Activated naive CD8-positive, alpha-beta T cell treated with anti-CD3 and anti-CD28 coated beads for 36 hours (primary cell): ENCODE measurements at places on chromosomes 6 and 20. TPM values are rescaled to one million over a fixed set of nuclear protein-coding genes. Genes with fewer than 3 reads are reported as not detected.

The DSP gene
- 0.16 TPM for total RNA-seq

The MAP7 gene
- 0.78 TPM for total RNA-seq

DNA sequence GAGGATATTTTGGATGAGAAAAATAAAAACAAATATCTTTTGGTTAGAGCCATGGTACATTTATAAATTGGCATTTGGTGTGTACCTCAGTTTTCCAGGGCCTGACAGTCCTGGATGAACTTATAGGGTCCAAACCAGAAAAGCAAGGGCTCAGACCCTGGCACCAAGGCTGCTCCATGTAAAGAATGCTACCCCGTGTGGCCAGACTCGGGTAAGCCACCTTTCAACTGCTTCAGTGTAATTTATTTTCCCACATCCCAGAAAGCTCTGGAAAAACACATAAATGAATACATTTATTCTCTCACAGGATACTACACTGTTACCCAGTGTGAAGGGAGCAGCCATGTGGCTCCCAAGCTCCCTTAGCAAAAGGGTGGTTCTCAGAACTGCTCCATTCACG lies 13.8 kb downstream of the MRPL14 start:
- no peak for DNase-seq

DNA sequence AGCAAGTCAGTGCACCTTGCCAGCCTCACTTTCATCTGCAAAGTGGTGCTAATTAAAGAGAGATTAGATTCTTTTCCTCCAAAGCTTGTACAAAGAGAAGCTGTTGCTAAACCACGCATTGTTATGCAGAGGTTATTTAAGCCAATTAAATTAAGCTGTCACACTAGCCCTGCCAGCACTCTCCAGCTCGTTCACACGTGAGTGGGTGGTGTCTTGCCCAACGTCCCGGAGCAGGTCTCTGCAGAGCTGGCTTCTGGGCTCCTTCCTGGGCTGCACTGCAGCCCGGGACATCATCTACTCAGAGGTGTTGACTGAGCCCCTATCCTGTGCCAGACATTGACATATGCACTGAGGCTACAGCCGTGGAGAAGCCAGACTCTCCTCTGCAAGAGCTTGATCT lies 401.6 kb upstream of the SULF2 start:
- no peak for DNase-seq
